ENCODE measurements at places on chromosomes 4 and X. TPM values are rescaled to one million over a fixed set of nuclear protein-coding genes. Genes with fewer than 3 reads are reported as not detected.
A peak's percentile ranks its signal among the peaks of the same experiment; 100 is the strongest.

DNA sequence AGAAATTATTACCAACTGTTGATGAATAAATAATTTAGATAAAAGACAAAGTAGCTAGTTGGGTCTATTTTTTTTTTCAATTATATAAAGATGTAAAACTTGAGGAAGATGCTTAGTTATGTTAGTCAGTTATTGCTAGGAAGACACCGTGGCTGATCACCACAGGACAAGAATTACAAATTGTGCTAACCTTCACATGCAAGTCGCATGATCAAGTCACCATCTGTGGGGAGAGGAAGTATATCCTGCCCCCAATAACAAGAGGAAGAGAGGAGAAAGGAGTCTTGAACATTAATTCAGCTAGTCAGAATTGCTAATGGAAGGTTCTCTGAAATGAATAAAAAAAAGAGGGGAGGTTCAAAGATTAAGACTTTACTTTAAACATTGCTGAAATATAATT is 52.3 kb downstream of the CPEB2 start:
- no peak for DNase-seq

DNA sequence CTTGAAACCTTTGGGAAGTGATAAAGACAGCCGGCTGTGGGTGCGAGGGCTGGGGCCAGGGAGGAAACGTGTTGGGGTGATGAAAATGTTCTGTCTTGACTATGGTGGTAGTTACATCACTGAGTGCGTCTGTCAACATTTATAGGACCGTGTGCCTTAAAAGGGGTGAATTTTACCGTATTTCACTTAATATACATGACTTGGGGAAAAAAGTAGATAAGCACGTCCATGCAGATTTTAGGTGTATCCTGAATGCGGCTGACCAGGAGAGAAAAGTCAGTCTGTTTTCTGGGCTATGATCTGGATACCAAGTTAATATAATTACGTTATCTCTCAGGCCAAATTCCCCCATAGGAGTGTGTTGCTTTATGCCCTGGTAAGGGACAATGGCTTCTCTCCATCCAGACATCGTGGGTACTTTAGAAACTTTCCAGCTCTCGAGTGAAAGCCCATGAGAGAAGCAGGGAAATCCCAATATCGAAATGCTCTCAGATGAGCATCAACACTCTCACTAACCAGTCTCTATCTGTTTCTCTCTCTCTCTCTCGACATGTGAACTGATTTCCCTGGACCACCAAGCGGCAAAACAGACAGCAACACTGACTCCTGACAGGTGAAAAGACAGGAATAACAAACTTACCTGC is 71.5 kb downstream of the IRF2 start:
- no peak for DNase-seq

GRCh38 chr4:141121768-141122454 is 11.4 kb downstream of the RNF150 start:
- no peak for DNase-seq

DNA sequence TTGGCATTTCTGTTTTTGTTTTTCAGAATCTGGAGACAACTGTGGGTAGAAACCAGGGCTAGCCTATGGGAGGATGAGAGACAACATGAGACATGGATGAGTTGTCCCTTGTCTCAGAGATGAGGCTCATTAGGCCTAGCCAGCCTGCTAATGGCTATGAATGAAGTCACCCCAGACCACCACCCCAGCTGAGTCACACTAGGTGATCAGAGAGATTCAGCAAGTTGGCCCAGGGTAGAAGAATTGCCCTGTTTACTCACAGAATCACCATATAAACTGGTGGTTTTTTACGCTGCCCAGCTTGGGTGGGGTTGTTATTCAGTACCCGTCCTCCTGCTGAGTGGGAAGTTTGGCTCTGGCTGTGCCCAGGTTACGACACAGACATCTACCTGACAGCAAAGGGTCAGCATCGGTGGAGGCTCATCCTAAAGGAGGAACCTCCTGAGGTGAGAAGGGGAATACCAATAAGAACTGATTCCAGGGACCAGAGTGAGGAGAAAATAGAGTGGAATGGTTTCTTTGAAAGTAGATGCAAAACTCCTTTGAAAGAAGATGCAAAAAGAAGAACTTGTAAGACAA is 17.2 kb upstream of the ARSJ start:
- DNase-seq: no peak

DNA sequence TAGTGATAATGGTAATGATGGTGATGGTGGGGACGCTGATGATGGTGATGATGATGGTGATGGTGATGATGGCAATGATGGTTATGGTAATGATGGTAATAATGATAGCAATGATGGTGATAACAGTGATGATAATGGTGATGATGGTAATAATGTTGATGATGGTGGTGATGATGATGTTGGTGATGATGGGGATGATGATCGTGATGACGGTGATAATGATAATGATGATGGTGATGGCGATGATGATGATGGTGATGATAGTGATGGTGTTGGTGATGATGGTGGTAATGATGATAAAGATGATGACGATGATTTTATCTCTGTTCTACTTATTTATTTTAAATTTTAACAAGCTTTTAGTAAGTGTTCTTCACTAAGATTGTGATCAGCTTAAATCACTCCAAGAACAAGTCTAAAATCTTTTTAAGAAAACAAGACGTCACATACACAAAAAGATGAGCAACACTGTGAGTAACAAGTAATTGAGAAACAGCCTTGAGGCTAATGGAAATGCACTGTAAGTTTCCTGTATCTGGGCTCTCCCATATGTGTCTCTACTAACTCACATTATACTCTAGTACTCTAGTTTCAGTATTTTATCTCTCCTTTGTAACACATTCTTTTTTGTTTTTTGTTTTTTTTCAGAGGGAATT is 480.2 kb upstream of the PRKX start:
- DNase-seq: no peak

- no peak for DNase-seq
These were observed 374.2 kb upstream of the SMIM31 start for GRCh38 chr4:164379694-164380093.

GRCh38 chr4:40055863-40056715 is 561 bp upstream of the N4BP2 start:
- peak; percentile 92 for DNase-seq

- DNase-seq: no peak
These were observed 92.1 kb upstream of the WDFY3 start for GRCh38 chr4:85058551-85058950.

DNA sequence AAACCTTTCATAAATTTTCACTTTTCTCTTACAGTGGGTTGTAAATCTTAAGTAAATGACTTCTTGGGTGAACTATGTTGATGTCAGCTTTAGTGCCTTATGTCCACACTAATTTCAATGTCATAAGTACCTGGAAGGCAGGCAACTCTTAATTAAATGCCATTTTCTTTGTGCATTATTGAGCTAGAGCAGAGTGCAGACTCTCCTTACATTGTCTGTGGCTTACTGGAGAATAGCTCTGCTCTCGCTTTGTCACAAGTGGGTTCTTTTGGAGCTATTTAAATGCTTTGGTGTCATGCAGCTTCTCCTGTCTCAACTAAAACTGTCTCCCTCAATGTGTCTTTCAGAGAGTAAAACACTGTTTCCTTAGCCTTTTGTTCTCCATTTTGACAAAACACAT is 411.6 kb downstream of the STIM2 start:
- DNase-seq: no peak

GRCh38 chr4:64967286-64967685 is 558.0 kb upstream of the TECRL start:
- DNase-seq: no peak

- DNase-seq: no peak
These were observed 72.8 kb downstream of the NSUN7 start for GRCh38 chr4:40822420-40823166.

DNA sequence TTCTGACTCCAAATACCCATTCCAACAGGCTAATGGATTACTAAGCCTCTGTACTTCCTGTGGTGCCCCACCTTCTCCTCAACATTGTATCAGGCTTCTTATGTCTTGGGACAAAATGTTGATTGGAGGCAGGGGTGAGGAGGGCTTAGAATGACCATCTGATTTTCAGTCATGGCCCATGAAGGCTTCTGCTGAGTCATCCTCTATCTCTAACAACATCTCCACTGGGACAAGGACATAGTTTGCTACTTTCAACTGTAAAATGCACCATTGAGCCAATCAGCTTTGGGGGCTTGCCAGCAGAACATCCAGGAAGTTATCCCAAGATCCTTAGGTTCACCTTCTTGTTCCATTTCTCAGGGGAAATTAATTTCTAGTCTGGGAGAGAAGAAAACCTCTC is 29.5 kb downstream of the MAGEB17 start:
- DNase-seq: no peak

GRCh38 chr4:3037957-3038461 is 36.3 kb downstream of the HTT-AS start:
- DNase-seq: peak; percentile 77

DNA sequence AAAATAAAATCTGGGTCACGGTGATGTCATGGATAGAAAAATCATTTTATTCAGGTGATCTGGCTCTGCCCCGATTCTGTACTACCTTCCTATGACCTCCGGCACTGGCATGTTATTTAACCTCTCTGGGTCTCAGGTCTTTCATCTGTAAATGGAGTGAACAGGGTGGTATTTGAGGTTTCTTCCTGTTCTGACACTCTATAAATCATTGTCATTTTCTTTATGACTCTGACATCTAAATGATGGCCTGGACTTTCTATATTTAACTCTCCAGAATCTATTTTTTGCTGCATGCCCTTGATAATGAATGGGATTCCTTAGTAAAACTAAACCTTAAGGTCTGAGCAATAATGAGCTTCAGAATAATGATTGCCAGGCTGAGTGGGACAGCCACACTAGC is 422.0 kb upstream of the CNKSR2 start:
- DNase-seq: no peak

GRCh38 chrX:151984328-151984727 is 9.9 kb upstream of the GABRE start:
- no peak for DNase-seq

DNA sequence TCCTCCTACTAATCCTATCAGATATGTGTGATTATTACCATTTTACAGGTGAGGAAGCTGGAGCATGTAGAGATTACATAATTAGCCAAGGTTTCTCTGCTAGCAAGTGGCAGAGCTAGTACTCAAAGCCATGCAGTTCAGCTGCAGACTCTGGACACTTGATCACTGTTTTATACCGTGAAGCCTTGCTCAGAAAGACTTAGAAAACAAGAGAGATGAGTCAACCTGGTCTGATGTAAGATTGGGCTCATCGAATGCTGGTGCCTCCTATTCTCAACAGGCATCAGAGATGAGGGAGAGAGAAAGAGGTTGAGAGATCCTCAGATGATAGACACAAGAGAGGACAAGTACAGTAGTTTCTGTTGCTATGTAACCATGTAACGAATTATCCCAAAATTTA is 19.0 kb upstream of the PDE5A start:
- DNase-seq: no peak

DNA sequence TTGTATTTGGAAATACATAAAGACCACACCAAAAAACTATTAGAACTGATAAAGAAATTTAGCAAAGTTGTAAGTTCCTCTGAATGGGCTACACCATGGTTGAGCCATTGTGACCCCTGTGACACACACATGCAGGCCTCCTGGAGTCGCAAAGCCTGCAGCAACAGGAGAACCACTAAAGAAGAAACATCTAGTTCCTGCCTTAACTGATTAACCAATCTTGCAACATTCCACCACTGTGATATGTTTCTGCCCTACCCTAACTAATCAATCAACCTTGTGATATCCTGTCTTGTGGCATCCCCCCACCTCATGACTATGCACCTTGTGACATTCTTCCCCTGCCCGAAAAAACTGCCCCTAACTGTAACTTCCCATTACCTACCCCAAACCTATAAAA is 401.8 kb downstream of the PRDM5 start:
- no peak for DNase-seq

GRCh38 chrX:8811611-8812010 is 10.4 kb upstream of the FAM9A start:
- DNase-seq: no peak

GRCh38 chr4:89021684-89022083 is 35.3 kb downstream of the FAM13A start:
- no peak for DNase-seq

DNA sequence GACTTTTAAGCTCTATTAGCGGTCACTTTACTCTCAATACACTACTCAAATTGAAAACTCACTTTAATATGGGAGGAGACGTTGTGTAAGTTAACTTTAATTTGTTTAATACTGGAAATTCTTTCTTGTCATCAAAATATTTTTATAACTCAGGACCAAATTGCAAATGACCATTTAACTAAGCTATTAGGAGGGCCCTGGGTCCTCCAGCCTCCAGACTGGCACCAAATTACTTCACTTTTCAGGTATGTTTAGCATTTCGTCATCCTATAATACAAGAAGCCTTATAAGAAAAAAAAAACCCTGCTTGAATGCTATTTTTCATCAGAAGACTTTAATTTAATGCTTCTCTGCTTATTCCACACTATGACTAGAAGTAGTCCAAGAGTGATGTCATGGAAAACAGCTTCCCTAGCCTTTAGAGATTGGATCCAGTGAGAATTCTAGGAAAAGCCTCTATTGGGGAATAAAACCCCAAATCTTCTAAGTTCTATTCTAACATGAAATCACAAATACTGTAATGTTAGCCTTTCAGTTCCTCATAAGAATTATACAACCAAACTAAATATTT is 6.6 kb downstream of the KLHL15 start:
- DNase-seq: no peak

DNA sequence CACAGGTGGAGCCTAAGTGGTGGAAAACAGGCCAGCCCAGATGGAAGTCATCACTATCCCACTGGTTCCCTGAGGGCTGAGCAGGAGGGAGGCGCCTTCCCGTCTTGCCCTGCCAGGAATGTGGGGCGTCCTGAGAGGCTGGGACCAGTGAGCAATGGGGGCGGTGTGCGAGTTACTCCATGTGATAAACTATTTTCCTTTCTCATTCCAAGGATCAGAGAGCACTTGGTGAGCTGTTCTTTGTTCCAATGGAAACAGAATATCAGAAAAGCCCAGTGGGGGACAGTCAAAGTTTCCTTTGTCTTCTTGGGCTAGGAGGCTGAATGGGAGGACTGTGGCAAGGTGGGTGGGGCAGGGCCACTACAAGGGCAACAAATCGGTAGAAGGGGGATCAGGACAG is 86.2 kb downstream of the NHSL2 start:
- no peak for DNase-seq

- DNase-seq: no peak
These were observed 663.2 kb upstream of the HTR2C start for GRCh38 chrX:113920661-113921060.

DNA sequence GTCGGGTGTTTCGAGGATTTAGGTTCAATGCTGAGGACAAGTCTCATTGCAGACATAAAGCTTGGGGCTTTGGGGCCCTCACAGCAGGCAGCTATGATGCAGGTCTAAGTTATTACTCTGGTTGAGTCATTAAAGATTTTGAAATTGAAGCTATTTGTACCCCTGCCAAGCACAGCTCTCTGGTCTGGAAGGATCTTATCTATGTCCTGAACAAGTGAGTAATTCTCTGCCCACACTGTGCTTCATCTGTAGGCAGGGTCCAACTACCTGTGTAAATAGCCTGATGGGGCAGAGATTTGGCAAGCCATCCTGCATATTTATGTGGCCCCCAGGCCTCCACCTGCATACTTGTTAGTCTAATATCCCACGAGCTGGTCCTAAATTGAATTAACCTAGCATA is 41.4 kb upstream of the MAGEA4 start:
- DNase-seq: no peak

The PDLIM5 gene
- 182 TPM for total RNA-seq

The NAA11 gene
- not detected for total RNA-seq

The BCORL1 gene
- total RNA-seq: 6.5 TPM

The UGT2B15 gene
- total RNA-seq: 0.46 TPM

The DIPK2B gene
- 6.9 TPM for total RNA-seq

The POU3F4 gene
- not detected for total RNA-seq

The RAB41 gene
- not detected for total RNA-seq
